Panc1 (cell line): ENCODE measurements at places on chromosomes 12 and 14.

- DNase-seq: peak; percentile 81
Measured at GRCh38 chr12:54360717-54361456, 3.4 kb downstream of the GPR84 start.

DNA sequence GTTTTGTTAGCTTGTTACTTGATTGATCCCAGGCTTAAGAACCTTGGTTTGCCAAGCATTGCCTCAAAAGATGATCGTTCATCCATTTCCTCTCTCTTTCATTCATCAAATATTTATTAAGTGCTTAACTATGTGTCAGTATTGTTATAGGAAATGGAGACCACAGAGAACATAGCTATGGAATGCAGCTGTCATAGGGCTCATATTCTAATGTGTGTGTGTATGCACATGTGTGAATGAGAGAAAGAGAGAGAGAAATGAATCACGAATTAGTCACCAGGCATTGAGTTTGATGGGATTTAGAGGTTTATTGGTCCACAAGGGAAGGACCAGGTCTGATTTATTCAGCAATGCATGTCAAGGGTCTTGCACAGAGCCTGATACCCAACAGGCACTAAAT, 71.0 kb upstream of the FBXO21 start:
- DNase-seq: peak; percentile 56

GRCh38 chr12:18402872-18403611, 141.7 kb downstream of the PIK3C2G start:
- DNase-seq: no peak

DNA sequence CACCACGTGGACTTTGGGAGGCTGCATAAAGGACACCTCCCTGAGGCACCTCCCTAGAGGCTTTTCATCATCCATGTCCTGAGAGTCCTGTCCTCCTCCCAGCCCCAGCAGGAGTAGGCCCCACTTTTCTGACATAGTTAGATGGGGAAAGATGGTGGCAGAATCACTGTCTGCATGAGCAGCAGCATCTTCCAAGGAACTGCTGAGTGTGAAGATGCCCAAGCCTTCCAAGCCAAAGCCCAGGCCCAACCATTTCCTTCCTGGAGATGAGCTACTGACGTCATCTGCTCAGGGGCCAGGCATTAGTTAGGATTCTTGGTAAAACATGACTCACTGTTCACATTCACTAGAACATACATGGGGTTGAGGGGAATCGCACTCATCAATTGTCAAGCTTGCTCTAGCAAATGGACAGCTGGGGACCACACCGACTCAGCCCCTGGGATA, 37.3 kb downstream of the VDR start:
- DNase-seq: no peak

DNA sequence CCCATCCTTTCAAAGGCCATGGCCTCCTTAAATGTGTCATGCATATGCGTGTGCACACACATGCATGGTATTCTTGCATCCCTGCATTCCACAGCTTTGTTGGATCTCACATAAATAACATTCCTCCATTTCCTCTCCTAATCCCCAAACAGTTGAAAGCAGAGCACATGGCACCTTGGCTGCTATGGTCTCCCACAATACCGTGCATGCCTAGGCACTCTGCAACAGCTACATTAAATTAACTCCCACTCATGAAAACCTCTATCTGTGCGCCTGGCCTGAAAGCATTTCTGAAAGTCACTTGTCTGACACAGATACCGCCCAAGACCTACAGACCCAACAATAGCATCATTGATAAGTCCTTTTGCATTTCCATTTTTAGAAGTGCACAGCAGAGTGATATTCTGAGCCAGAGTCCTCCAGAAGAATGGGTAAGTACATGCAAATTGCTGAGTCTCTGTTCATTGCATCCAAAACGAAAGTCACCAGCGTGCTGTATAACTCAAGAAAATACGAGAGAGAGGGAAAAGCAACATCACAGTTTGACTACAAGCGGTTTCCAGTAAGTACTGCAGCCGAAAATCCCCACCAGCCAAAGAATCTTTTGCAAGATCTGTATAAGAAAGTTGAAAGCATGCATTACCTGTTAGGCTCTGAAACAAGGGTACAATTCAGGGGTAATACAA, 436 bp downstream of the ASB2 start:
- DNase-seq: no peak

- DNase-seq: no peak
Measured at GRCh38 chr12:85632390-85632789, 203.8 kb downstream of the RASSF9 start.

GRCh38 chr14:81269100-81269978, 48.6 kb upstream of the GTF2A1 start:
- peak; percentile 35 for DNase-seq

GRCh38 chr12:53069621-53070410, 9.4 kb downstream of the SPRYD3 start:
- no peak for DNase-seq

GRCh38 chr12:119683816-119684215, 15.9 kb downstream of the PRKAB1 start:
- DNase-seq: no peak

DNA sequence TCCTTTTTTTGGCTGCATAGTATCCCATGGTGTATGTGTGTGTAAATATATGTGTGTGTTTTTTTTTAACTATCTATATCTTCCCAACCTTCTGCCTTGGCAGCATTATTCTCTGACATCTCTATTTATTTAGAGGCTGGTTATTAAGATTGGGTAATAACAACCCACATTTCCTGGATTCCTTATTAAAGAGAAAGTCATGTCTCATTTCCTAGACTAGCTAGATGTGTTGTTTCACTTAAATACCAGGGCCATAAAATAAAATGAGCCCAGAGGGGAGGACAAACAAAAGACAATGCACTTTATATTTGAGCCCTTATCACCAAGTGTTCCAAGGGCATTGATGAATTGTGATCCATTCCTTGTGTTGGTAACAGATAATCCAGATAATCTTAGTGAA, 169.1 kb downstream of the SLC5A8 start:
- no peak for DNase-seq

GRCh38 chr14:91349481-91350074, 68.0 kb downstream of the CCDC88C start:
- DNase-seq: no peak

GRCh38 chr12:82481954-82482353, 123.6 kb downstream of the METTL25 start:
- DNase-seq: no peak

GRCh38 chr12:122999986-123000420, 19.5 kb downstream of the ARL6IP4 start:
- no peak for DNase-seq

- no peak for DNase-seq
Measured at GRCh38 chr14:80468331-80469122, 257.2 kb upstream of the DIO2 start.

DNA sequence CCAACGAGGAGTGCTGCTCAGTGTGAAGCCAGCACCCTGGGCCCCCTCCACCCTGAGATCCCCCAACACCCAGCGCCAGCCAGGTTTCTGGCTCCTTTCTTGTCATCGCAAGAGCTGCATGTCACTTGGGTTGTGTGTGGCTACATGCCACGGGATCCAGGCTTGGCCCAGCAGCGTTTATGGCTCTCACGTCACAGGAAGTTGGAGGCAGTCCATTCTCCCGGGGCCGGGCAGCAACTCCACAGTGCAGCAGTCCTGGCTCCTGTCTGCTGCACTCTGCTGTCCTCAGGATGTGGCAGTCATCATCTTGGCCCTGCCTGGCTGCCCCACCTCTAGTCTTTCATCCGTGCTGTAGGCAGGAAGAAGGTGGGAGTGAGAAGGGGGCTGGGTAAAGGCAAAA, 78.3 kb downstream of the AACS start:
- no peak for DNase-seq

GRCh38 chr12:47767216-47767724, 5.8 kb upstream of the SLC48A1 start:
- no peak for DNase-seq

GRCh38 chr12:68565391-68565903, 45.3 kb upstream of the RAP1B start:
- peak; percentile 67 for DNase-seq

DNA sequence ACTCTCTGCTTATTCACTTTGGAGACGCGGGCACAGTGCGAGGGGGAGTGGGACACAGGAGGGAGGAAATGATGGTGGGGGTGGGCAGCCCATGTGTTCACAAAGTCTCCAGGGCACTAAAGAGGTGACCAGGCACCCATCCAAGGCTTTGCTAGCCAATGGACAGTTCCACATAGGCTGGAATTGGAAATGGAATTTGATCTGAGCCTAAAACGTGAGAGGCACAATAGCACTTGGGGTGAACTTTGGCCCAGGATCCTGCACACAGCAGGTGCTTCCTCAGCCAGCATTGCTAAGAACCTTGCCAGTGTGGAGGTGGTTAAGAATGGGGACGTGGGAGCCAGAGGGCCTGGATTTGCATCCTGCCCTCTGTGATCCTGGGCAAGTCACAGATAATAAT, 193.8 kb downstream of the CHST11 start:
- no peak for DNase-seq

GRCh38 chr14:59868021-59868420, 2.6 kb downstream of the RTN1 start:
- no peak for DNase-seq

DNA sequence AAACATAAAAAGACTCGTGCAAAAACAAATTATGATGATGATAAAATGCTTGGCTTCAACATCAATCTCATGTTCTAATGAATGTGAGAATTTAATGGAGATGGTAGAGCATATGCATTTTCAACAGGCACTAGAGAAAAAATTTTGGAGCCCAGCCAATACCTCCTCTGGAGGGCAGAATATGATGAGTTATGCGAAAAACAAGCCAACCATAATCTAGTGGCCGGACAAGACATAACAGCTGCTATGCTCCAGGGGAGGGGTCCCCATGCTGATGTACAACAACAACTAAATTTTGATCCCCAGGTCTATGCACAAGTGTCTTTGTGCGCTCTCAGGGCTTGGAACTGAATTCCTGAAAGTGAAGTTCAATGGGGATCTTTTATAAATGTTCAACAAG, 1197.5 kb downstream of the LRFN5 start:
- no peak for DNase-seq

DNA sequence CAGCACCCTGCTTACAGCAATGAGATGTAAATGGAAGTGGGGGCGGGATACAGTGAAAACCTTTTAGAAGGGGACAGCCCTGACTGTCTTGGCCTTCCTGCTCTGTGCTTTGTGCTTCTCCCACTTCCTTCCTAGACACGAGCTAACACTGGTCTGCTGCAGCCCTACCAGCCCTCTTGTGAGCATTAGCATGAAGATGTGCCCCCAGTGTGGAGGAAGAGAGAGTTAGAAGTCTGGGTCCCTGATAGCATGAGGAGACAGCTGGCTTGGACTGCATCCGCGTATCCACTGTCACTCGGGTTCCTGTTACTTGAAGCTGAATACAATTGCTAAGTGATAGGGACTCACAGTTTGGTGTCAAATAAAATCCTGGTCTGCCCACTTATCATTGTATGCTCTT, 248.1 kb upstream of the SOX5 start:
- DNase-seq: no peak

DNA sequence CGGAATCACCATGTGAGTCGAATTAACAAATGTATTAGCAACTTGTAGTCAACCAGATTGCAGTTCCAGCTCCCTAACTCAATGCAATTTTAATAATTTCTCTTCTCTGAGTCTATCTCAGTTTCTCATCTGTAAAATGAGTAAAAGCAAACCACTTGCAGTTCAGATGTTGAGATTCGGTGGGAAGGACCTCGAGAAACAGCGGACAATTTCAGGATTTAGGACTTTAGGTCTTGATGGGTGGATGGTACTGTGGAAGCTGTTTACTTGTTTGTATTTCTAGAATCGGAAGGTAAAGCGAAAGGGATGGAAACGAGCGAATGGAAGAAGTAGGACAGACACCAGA, 510 bp upstream of the TTC8 start:
- DNase-seq: no peak
